HT1080 (cell line): ENCODE measurements at places on chromosomes 13 and 19. TPM values are rescaled to one million over a fixed set of nuclear protein-coding genes. Genes with fewer than 3 reads are reported as not detected.

DNA sequence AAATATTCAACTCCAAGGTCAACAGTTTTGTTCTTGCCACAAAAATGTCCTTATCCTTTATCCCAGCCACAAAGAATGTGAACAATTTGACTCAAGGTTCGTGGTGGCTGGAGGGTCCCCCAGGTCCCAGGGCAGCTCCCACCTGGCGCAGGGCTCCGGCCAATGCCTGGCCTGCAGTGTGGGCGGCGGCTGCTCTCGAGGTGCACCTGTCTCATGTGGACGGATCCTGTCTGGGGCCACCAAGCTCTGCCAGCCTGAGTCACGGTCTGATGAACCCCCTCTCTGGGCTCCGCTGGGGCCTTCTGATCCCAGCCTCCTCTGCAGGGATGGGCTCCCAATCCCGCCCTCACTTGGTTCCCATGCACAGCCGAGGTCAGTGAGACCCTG is 49.4 kb downstream of the GAS6 start:
- DNase-seq = peak; percentile 48

GRCh38 chr13:40236566-40237168 is 429.8 kb downstream of the FOXO1 start:
- no peak for DNase-seq

DNA sequence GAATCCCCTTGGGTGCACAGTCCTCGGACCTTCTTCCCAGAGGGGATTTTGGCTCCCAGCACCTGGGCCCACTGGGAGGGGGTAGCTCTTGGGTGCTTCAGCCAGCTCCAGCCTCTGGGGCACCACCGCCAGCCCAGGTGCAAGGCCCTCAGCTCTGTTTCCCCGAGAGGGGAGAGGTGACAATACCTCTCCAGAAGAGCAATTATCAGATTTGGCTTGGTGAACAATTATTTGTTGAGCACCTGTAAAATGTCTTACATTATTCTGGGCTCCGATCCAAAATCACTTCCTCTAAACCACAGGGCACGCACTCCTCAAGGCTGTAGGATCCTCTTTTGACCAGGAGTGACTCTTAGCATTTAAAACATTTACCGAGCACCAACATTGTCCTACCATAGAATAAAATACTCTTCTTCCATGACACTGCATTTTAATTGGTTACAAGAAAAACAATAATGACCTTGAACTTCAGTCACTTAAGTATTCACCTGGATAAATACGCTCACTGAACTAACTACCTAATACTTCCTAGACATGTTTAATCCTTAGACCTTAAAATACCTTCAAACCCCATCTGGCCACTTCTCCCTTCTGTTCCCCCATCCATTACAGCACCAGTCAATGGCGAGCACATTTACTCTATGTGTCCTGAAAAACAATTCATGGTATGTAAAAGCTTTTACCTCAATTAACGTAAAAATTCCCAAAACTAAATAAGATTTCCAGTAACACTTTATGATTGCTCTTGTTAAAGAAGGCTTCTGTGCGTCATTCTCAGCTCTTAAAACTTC is 54.8 kb downstream of the ABCC4 start:
- DNase-seq = no peak

GRCh38 chr19:47613165-47614020 is 4.5 kb downstream of the BICRA start:
- peak; percentile 10 for DNase-seq

GRCh38 chr19:32908641-32909190 is 39.1 kb upstream of the SLC7A9 start:
- no peak for DNase-seq

DNA sequence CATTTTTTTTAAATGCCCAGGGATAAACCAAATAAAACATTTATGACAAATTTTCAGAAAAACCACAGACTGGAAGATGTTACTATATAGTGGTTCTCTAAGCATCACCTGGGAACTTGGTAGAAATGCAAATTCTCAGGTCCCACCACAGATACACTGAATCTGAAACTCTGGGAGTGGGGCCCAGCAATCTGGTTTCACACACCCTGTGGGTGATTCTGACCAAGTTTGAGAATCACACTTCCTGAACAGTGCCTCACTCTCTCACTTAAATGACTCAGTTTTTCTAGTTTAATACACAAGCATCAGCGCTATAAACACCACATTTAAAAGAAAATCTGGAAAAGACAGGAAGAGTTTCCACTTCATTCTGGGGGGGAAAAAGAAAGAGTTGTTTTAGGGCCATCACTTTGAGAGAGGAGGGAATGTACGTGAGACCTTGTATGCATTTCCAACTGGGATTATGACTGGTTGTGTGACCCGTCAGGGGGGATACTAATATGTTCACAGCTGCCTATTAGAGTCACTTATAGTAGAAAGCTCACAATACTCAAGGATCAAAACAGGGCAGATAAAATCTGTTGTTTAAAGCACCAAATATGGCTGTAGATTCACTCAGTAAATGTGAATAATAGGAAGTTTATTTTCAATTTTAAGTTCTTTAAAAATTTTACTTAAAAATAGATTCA is 567.7 kb downstream of the GPC6 start:
- DNase-seq = no peak

DNA sequence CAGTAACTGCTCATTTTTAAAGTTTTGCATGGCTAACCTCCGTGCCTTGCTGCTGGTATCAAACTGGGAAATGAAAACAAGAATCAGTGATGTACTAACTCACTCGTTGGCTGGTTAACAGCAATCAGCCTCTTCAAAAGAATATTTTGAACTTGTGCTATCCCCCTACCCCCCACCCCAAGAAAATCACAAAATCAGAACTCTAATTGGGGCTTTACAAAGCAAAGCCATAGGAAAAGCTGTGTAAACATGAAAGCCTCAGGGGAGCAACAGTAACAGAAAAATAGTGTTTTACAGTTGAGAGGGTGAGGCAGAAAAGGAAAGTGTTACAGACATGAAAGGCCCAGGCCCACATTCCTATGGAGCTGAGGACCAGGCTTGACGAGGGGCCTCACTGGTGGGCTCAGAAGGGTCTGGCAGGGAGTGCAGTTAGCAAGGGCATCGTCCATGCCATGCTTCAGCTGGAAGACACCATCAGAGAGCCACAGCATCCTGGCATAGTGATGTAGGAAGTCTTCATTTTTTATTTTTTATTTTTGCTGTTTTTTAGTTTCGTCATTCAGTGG is 217.6 kb downstream of the PCCA start:
- DNase-seq = no peak

The CLEC4M gene
- not detected in 2 replicates for total RNA-seq

The HIPK4 gene
- not detected in 2 replicates for total RNA-seq
